ENCODE measurements at places on chromosomes 1 and 21.

- no peak for DNase-seq
Observed at GRCh38 chr1:208369658-208370057, 125.5 kb upstream of the PLXNA2 start.

GRCh38 chr1:25641931-25642573, 25.5 kb downstream of the MAN1C1 start:
- no peak for DNase-seq

DNA sequence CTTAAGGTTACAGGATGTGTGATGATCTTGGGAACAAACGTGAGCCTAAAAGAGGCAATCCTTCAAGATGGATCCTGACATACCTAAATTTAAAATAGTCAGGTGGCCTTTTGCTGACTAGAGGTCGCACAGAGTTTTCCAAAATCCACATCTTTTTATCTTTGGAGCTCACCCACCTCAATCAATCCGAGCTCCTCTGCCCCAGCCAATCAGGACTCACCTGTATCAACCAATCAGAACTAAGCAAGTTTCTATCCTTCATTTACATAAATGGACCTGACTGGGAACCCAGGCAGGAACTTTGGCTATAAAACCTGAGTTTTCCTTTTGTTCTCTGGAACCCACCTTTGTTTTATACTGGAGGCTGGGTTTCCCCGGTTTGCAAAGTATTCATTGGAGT, 16.2 kb downstream of the DNAJC11 start:
- DNase-seq = no peak

DNA sequence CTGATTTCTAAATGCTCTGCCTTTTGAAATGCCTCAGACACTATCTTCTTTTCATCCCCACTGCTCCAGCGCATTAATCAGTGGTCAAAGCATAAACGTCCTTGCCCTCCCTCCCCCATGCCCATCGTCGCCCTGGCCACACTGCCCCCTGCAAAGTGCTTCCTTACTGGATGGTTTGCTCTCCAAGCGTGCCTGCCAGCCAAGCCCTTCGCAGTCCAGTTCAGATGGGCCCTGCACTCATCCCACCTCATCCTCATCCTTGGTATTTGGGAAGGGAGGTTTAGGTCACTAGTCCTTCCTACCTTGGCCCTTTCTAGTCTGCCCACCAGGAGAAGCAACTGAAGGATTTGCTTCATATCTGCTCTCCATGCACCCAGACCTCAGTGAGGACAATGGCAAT, 3.1 kb downstream of the GJA4 start:
- DNase-seq = no peak

DNA sequence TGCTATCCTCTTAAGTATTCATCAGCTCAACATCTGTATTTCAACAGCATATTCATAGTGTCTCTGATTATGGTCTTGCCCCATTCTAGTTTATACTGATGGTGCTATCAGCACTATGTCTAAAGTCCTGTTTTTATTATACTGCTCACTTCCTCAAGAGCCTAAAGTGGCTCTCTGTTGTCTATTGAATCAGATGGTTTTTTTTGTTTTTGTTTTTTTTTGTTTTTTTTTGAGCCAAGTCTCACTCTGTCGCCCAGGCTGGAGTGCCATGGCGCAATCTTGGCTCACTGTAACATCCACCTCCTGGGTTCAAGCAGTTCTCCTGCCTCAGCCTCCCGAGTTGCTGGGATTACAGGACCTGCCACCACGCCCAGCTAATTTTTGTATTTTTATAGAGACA, 6.1 kb downstream of the STX12 start:
- DNase-seq = no peak

- no peak for DNase-seq
Observed at GRCh38 chr1:114088392-114089299, 65.0 kb downstream of the SYT6 start.

DNA sequence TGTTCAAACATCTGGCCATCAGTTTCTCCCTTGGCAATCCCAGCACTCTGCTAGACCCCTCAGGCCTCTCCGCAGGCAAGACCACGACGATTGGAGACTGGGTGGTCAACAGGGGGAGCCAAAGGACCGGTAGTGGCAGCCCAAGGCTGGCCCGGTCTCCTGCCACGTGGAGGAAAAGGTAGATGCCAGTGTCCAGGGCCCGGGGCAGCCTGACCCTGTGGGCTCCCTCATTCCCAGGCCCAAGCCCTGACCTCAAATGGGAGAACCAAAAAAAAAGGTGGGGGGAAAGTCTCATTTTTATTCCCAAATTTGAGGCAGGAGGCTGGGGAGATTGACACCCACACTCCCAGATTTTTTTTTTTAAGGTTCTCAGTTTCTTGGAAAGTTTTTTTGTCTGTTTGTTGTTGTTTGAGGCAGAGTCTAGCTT, 24.8 kb downstream of the S100A6 start:
- peak; percentile 63 for DNase-seq

GRCh38 chr1:54285815-54286345, 85.9 kb downstream of the MRPL37 start:
- no peak for DNase-seq

DNA sequence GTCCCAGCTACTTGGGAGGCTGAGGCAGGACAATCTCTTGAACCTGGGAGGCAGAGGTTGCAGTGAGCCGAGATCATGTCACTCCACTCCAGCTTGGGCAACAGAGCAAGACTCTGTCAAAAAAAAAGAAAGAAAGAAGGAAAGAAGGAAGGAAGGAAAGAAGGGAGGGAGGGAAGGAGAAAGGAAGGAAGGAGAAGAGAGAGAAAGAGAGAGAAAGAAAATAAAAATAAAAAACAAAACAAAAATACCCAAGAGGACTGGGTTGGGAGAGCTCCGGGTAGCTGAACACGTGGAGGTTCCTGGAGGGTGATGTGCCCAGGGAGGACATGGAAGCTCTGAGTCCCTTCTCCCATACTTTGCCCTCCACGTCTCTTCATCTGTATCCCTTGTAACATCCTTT, 45.7 kb upstream of the CITED4 start:
- DNase-seq = no peak

DNA sequence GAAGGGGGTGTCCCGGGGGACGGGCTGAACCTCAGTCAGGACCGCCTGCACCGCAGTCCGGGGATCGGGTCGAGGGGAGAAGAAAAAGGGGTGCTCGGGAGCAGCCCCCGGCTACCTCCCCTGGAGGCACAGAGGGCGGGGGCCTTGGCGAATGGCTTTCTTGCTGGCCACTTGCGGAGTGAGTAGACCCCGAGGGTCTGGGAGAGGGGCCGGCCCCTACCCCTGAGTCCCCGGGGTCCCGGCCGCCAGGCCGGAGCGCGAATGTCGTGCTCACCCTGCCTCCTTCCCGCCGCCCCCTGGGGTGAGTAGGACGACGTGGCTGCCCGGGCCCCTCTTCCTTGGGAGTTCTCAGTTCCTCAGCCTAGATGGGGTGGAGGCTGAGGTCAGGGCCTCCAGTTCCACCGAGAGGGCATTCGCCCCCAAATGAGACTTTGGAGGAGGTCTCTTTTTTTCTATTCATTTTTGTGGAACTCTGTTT, 113.0 kb downstream of the OSBPL9 start:
- no peak for DNase-seq

DNA sequence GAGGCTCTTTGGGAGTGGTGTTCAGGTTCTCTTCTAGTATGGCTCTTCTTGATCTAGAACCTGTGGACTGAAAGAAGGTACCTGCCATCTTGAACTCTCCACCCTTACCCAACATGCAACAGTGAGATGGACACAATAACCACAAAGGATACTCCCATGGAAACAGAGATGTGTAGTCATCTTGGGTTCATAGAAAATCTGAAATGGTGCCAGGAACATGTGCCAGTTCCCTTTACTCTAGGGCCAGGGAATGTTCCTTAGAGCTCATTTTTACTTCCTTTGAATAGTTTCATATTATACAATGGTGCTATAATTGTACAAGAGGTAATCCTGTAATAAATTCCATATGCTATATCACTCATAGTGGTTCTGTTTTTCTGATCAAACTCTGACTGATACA, 13.2 kb upstream of the SCYL3 start:
- no peak for DNase-seq

DNA sequence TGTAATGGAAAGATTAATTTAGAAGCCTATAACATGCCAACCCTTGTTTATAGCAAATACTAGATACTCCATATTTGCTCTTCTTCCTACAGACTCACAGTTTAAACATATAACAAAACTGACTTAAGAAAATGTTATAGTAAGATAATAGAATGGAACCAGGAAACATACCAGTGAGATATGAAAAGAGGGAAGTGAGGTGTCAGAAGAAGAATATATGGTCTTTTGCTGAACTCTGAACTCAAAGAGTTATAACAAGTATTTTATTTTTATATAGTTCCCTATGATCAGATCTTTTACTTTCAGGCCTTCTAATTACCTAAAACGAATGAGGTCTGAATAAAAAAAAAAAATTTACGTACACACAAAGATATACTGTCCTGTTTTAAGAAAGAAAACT, 20.9 kb downstream of the TMED5 start:
- DNase-seq = no peak

GRCh38 chr1:65247419-65248359, 61.7 kb upstream of the DNAJC6 start:
- no peak for DNase-seq

- no peak for DNase-seq
Observed at GRCh38 chr1:220685879-220686278, 4.3 kb upstream of the C1orf115 start.

All from stimulated activated CD4-positive, alpha-beta T cell treated with anti-CD3 and anti-CD28 coated beads, Interleukin-15, amount 100 ng/mL, for 1 hour (primary cell).